ENCODE measurements at places on chromosomes 1 and 21.

DNA sequence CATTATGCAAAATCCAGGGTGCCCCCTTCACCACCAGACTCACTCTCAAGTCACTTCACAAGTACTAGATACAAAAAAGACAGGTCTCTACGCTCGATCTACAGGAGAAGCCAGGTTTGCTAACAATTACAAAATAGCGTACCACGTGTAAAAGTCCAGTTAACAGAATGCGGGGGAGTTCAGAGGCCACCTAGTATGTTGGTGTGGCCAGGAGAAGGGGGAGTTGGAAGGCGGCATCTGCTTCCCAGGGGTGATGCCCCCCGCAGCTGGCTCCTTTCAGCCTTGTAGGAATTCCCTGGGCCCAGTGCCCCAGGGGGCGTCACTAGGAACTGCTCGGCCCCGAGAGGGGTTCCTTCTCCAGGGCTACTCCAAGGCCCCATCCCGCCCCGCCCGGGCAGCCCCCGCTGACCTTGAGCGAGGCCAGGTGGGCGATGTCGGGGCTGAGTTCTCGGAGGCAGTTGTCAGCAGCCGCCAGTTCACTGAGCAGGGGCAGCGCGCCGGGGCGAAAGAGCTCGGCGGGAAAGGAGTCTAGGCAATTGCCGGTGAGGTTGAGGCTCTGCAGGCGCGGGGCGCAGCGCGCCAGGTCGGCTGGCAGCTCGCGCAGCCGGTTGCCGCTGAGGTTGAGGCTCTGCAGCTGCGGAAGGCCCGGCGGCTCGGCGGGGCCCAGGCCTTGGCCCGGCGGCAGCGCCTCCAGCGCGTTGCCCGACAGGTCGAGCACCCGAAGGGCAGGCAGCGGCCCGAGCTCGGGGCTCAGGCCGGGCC, 664 bp downstream of the LRRC47 start:
- no peak for DNase-seq

- no peak for DNase-seq
These were observed 4.8 kb upstream of the GPR37L1 start for GRCh38 chr1:202117898-202118371.

DNA sequence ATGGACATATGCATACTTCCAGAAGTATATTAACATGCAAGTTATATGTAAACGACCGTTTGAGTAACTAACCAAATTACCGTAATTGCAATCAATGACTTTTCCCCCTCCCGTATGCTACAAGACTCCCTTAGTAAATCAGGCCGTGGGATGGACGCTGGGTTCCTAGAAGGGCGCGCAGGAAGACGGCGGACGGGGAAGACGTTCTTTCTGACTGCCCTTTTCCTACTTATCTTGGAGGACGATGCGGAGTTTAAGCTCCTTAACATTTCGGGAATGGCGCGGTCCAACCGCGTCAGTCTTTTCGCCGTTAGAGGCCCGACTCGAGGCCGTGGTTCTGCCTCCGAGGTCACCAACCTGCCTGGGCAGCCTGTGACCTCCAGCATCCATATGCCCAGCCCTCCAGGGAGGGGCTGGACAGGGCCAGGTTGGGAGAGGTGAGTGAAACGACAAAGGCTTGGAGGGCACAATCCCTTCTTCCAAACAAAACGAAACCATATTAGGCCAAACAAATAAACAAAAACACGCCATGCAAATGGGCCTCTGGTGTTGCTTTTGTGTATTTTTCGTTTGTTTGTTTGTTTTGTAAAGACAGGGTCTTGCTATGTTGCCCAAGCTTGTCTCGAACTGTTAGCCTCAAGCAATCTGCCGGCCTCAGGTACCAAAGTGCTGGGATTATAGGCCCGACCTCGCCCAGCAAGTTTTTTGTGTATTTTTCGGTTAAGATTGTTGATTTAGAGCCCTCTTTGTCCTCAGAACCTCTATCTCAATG, 873 bp upstream of the PI4KB start:
- DNase-seq: no peak

GRCh38 chr1:201793306-201793925, 35.5 kb upstream of the IPO9 start:
- no peak for DNase-seq

- DNase-seq: no peak
These were observed 138.9 kb downstream of the HMGB4 start for GRCh38 chr1:34002810-34003209.

GRCh38 chr1:89358287-89358893, 5.5 kb upstream of the GBP6 start:
- no peak for DNase-seq

DNA sequence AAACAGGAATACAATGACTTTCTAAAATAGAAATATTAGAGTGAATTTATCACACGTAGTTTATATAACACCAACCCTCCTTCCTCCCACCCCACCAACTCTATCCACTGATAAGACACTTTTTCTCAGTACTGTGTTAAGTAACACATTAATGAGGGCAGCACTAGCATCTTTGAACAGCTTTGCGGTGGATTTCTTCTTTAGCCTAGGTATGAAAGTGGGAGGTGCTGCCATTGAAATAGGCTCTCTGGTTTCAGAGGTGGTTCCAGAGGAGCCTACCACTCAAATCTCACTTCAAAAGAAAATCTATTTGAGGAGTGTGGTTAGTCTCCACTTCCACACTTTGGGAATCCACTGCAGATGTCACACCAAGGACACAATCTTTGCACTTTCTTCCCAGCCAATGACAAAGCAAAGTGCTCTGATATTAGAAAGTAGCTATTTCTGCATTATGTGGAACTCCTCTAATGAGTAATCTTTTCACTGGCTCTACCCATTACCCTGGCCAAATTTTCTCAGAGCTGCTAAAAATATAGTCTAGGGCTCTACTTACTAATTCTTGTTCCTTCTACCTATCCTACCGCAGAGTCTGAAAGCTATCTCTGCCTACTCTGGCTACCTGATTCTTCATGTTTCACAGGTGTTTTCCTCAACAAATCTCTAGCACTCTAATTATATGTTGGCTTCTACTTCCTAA, 1667.8 kb downstream of the MRPL39 start:
- DNase-seq: no peak

DNA sequence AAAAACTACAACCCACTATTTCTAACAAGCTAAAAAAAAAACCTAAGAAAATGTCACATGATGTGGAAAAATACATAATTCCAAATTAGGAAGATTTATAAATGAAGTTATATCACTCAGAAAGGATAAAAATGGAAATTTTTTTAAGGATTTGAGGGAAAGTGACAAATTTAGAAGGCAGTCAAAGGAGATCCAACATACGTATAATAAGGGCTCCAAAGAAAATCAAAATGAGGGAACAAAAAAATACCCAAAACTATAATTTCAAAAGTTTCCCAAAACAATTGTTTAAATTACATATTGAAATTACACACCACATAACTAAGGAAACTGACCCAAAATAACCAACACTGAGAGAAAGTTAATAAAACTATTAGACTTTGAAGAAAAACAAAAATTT, 381.1 kb upstream of the KAZN start:
- DNase-seq: no peak

DNA sequence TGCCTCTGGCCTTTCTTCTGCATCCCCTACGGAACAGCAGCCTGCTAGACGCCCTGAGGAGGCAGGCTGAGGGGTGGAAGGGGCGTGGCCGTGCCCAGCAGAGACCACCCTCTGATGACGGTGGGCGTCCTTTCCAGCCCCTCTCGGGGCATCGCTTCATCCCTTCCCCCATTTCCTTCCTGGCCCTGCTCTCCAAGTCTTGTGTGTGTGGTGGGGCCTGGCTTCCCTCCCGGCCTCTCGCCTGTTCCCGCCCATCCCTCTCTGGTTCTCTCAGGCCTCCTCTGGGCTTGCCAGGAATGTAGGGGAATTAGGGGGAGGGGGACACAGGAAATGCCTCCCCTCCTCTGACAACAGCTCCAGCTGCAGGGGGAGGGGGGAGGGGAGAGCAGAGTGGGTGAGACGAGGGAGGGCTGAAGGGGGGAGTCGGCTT, 51.1 kb downstream of the SKI start:
- DNase-seq: no peak

- DNase-seq: no peak
These were observed 241.0 kb downstream of the SDCCAG8 start for GRCh38 chr1:243496806-243497205.

GRCh38 chr1:9471679-9472078, 67.6 kb upstream of the SLC25A33 start:
- no peak for DNase-seq

- DNase-seq: no peak
These were observed 49.5 kb upstream of the NPL start for GRCh38 chr1:182740120-182740519.

DNA sequence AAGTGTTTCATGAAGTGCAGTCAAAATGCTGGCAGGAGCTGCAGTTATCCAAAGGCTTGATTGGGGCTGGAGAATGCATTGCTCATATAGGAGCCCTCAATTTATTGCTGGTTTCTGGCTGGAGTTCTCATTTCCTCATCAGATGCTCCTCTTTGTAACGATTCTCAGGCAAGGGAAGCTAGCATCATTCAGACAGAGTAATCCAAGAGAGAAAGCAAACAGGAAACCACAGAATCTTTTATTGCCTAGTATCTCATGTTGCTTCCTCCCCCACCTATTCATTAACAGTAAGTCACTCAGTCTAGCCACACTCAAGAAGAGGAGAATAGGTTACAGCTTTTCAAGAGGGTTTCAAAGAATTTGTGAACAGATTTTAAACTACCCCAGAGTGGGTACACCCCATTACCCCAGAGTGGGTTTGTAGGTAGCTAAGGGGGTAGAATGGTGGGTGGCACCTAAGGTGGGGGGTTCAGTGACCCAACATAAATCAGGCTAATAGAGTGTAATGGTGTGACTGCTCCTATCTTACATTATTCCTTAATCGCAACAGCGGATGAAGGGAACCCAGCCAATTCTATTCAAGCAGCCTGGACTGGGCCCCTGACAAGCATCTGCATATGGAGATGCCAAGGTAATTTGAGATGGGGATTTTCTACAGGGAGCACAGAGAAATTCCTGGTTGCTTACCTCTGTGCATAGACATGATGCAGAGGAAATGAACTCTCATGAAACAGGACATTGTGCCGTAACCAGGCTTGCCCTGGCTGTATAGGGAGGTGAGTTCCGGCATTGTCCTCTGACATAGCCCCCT, 67.1 kb downstream of the KCNJ15 start:
- DNase-seq: no peak

DNA sequence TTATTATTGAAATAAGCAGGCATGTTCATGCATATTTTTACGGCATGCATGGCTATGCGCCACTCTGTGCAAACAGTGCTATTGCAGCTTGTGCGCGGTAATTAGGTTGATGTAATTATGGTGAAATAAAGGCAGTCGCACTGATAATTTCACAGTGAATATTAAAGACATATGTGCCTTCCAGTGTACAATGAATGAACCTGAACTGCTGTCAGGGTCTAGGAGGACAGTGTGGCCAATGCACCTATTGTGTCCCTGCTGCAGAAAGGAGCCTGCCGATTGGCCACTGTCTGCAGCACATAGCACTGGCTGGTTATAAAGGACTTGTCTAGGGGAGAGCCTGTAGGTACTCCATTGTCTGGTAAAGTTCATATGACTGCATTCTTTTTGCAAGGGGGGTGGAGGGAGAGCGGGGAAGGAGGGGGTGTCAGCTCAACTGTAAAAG, 340.4 kb downstream of the USP25 start:
- peak; percentile 36 for DNase-seq

DNA sequence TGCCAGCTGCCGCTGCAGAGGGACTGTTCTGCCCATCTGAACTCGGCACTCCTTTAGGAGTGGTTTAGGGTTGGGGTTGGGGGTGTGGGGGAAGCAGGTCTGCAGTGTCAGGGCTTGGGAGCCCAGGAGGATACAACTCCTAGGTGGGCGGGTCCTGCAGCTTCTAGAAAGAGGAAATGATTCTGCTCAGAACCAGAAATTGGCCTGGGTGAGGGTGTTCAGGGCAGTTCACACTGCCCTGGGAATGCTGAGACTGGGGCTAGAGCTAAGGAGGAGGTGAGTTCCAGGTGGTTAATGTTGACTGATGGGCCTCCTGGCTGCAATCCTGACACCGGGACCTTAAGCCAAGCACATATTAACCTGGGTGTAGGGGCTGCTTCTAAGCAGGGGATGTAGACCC, 4.8 kb upstream of the SLC26A9 start:
- DNase-seq: no peak

- DNase-seq: no peak
These were observed 411.2 kb upstream of the USP24 start for GRCh38 chr1:55626326-55626725.

GRCh38 chr1:175278734-175279116, 86.1 kb upstream of the KIAA0040 start:
- no peak for DNase-seq

DNA sequence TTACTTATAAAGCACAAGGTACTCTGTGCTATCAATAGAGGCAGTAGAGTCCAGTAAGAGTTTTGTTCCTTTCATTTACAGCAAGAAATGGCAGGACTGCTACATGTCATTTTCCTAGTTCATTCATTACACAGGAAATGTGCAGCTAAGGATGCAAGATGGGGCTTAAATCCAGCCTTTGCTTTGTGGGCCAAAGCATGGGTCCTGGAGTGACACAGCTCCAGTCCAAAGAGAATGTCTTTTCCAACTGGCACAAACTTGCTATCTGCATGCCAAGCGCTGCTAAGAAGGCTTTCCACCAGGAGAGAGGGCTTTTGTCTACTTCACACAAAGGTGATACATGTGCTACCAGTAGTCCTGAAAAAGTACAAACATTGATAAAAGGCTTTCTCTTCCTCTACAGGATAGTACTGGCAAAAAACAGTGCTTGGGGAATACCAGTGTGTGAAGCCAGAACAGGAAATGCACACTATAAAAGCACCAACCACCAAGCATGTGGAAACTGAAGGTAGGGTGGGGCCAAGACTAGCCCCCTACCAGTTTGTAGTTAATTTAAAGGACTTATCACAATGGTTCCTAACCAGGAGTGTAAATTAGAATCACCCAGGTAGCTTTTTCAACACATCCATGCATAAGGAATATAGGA, 68.7 kb downstream of the ARID4B start:
- DNase-seq: no peak

- no peak for DNase-seq
These were observed 173.4 kb upstream of the RUNX1 start for GRCh38 chr21:35222541-35222941.

DNA sequence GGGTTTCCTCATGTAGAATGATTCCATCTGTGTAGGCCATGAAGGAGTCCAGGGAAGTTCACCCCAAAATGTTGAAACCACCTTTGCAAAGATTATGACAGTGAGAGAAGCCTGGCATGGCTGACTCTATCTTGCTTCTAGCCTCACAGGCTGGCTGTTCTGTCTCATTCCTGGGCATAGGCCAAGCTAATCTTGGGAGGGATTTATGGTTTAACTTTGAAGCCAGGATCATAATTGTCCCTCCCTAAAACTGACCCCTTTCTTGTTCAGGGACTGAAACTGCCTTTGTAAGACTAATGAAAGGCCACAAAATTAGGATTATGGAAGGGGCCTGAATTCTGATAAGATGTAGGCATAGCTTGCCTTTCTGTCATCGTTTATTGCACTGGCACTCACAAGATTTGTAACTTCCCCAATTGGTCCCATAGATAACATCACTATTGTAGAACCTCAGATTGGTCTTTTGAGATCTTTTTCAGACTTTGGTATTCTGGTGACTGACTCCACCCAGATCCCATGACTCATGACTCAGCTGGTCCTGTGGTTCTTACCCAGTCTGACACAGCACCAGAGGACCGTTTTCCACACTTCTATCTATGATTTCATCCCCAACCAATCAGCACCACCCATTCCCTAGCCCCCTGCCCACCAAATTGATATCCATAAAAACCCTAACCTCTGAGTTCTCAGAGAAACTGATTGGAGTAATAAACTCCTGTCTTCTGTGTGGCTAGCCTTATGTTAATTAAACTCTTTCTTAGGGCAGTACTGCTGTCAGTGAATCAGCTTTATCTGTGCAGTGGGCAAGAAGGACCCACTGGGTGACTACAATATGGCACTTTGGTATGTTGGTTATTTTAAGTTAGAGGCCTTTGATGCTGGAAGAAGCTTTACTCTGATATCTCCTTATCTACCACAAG, 13.6 kb upstream of the LAMTOR5 start:
- no peak for DNase-seq

Data from nucleus accumbens (tissue), 56 donors.